ENCODE measurements at places on chromosomes 5 and 9.

- DNase-seq, result no peak
Observed at GRCh38 chr9:18253950-18254349, 220.0 kb upstream of the ADAMTSL1 start.

DNA sequence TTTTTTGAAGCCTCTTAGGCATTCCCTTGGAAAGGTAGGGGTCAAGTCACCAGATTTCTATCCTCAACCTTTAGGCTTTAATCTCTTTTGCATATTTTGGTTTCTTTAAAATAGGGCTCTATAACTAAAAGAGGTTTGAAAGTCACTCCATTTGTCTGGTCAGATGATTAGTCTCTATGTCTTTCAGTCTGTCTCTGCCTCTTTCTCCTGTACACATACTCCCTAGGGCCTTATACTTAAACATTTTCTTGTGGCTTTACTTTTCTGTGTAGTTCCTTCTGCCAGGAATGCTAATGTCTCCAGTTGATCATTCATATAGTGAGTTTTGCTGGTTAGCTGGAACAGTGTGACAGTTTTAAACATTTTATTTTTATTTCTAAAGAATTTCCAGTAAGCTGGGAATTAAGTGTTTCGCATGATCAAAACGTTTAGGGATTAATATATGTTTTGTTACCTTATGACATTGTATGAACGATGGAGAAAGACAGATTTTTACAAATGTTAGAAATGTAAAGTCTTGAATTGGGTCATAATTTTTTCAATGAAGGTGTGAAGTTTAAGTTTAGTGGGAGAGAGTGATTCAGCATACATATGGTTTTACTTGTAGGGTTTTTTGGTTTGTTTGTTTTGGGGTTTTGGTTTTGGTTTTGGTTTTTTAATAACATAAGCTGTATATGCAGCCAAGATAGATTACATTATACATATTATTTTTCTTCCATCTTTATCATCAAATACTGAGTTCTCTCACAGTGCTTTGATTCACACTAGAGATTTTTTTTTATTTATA is 90.6 kb downstream of the ZCCHC7 start:
- DNase-seq, result no peak

- no peak for DNase-seq
Observed at GRCh38 chr9:114643001-114643400, 14.6 kb downstream of the TEX53 start.

- no peak for DNase-seq
Observed at GRCh38 chr9:89467278-89467625, 30.7 kb downstream of the SEMA4D start.

GRCh38 chr5:6730407-6730806 is 17.2 kb downstream of the TENT4A start:
- DNase-seq, result no peak

- DNase-seq, result no peak
Observed at GRCh38 chr5:172683645-172684471, 42.8 kb downstream of the NEURL1B start.

GRCh38 chr5:13606051-13606450 is 338.4 kb downstream of the DNAH5 start:
- DNase-seq, result peak; percentile 20

DNA sequence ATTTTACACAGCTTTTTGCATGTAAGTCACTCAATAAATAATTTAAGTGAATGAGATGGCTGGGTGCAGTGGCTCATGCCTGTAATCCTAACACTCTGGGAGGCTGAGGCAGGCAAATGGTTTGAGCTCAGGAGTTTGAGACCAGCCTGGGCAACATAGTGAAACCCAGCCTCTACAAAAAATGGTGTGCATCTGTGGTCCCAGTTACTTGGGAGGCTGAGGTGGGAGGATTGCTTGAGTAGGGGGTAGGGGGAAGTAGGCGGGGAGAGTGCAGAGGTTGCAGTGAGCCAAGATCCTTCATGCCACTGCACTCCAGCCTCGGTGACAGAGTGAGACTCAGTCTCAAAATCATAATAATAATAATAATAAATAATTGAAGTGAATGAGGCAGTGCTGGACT is 10.2 kb downstream of the KLF9 start:
- no peak for DNase-seq

DNA sequence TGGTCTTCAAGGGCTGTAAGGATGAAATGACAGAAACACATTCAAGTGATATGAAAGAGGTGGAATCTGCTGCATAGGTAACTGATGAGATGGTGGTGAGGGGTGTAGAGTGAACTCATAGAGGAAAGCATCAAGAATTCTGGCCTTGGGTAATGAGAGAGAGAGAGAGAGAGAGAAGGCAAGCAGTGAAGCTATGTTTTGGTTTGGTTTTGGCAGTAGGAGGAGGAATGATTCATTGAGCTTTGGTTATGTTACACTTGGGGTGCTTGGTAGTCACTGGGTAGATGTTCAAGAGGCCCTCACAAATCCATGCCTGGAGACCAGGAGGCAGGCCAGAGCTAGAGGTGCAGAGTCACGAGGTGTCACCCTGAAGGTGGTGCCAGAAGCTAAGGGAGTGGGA is 89.5 kb downstream of the EGFLAM start:
- no peak for DNase-seq

DNA sequence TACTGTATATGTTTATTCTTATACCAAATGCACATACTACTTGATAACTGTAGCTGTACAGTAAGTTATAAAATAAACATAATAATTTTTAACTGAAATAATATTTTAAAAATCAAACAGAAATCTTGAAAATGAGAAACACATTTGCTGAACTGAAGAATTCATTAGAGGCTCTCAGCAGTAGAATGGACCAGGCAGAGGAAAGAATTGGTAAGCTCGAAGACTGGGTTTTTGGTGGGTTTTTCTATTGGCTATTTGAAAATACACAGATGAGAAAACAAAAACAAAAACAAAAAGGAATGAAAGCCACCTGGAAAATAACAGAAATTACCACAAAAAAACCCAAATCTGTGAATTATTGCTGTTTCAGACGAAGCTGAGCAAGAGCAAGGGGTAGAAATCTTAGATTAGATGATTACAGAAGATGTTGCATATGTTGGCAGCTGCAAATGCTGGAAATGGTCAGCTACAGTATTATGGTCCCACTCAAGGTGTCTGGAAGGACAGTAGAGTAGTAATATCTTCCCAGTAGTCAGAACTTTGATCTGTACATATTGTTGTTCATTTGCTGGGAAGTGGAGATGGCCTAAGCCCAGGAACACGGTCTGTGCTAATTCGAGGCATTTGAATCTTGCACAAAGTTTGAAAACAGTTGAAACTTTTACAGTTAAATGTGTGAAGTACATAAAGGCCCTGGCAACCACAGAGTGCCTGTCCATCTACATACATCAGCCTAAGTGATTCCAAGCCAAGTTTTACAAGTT is 233.4 kb downstream of the COMMD10 start:
- DNase-seq, result no peak

DNA sequence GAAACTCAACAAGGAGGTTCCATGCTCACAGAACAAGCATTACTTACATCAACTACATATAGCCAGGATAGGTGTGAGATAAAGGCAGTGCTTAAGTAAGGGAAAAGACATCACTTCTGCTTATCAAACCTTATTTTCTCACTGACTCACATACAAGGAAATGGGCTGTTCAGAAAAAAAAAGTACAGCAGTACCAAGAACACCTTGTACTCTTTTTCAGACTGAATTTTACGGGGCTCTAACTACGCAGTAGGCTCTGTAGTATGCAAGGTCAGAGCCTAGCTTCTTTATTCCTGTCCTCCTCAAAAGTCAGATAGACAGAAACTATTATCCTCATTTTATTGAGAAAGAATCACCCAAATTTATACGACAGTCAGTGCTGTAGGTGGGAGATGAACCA is 5.8 kb downstream of the PSMB7 start:
- no peak for DNase-seq

GRCh38 chr9:121881920-121882500 is 211.1 kb downstream of the TTLL11 start:
- DNase-seq, result peak; percentile 41

DNA sequence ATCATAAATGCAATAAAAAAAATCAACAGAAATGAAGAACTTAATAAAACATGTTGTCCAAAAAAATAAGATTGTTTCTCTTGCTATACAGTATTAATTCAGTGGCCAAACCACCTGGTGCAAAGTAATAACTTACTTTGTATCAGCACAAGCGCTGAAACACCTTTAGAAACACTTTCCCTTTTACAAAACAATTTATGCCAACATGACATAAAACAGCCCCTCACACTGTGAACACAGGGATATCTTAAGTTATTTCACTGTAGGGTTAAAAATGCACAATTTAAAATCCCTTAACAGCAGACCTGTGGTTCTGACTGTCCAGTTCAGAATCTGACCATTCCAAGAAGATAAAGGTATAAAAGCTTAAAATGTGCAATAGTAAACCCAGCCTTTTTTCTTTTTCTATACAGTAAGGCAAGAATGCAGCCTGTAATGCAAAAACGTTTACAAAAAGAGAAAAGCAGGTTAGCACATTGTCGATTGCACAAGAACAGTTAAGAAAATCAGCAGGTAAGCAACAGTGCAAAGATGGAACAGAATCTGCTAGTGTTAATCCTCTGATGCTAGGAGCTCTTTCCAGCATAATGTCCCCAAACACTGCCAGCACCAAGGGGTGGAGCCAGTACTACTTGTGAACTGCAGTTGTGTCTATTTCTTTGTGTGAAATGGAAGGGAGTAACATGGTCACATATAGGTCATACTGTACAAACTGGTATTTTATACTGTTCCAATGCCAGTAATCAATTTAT is 21.6 kb downstream of the RAB14 start:
- DNase-seq, result no peak

GRCh38 chr9:125604196-125604595 is 102.8 kb downstream of the MAPKAP1 start:
- no peak for DNase-seq

Measured in NCI-H2081 (cell line).